ENCODE measurements at places on chromosomes 2 and 18. TPM values are rescaled to one million over a fixed set of nuclear protein-coding genes. Genes with fewer than 3 reads are reported as not detected.

ARHGAP25 gene
- 15.6 TPM for total RNA-seq

SATB2 gene
- 8.3 TPM for total RNA-seq

SLC4A3 gene
- 6.7 TPM for total RNA-seq

EPB41L3 gene
- total RNA-seq, result 249 TPM

TTN gene
- total RNA-seq, result 12.0 TPM

ALPG gene
- total RNA-seq, result not detected

All from mesenteric fat pad (tissue), 1 donor.